BE2C (cell line): ENCODE measurements at places on chromosomes 7 and 10.

DNA sequence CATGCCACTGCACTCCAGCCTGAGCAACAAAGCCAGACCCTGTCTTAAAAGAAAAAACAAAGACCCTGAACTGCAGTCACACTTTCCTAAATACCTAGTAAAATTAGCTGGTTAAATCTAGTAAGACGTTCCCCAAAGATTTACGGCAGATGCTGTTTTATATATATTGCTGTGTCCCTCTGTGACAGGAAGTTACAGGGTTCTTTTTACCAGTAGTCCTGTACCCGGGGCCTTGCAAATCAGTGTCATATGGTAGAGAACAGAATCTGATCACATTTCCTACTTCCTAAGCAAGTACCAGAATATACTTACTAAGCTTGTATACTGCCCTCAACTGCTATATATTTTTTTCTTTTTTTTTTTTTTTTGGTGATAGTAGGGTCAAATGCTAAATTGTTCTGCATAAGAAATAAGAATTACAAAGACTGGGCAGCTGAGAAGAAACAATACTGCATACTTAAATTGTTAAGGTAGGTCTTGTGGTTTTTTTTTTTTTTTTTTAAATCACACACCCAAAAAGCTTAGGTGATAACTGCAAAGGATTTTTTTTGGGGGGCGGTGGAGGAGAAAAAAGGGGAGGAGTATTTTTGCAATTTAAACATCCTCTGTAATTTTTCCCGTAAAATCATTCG, 27.3 kb upstream of the KMT2E start:
- DNase-seq, result no peak

DNA sequence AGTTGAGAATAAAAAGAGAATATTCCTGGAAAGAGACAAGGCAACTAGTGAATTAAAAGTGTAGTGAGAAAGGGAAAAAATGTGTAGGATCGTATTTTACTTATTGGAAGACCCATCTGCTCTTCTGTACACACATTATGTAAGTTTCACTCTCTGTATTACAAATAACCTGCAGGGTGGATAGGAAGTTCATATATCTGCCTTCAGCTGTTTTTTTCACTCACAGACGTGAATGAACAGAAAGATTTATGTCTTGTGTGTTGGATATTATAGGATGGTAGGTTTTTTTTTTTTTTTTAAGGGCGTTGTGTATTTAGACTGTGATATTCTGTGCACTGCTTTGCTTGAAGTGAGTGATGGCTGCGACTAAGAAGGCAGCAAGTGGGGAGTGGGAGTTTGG, 266.5 kb downstream of the AUTS2 start:
- DNase-seq, result no peak

DNA sequence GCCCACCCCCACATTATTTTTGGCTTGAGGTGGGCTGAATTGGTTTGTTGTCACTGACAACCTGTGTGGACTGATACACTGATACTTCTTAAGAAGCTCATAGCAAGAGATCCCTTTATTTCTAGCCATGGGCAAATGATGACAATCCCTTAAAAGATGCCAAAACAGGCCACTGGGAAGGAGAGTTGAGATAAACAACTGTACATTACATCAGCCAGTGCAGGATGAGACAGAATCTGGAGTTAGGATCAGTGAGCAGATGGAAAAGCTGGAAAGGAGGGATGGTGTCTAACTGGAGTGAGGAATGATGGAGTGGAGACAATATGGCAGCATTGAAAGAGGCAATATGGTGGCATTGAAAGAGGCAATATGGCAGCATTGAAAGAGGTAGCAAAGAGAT, 195.9 kb upstream of the LYZL2 start:
- no peak for DNase-seq

DNA sequence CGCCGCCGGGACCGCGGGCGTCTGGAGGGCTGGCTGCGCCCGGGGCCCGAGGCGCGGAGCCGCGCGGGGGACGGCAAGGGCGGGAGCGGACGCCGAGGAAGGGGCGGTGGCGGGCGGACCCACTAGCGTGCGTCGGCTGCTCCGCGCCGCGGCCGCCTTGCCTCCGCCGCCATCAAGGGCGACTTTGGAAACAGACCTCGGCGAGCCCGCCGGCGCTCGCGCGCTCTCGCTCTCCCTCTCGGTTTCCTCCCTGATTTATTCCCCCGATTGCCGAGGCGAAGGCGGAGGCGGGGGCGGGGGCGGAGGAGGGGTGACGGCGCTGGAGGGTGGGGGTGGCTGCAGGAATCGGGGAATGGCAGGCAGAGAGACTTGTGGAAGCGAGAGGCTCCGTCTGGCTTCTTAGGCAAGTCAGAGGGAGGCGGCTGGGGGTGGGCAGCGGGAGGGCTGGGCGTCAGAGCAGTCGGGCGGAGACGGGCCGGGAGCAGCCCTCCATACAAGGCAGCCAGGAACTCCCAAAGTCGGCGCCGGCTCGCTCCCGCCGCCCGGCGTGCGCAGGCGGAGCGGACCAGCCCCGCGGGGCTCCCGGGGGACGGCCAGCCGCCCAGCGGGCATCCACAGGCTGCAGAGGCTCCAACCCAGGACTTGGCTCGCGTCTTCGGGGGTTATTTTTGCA, at the start of gene CACNA2D1:
CACNA2D1 (minus strand) TSS at position 231 of the 673 bp plus-strand sequence.
- peak; percentile 96 for DNase-seq

- no peak for DNase-seq
Observed at GRCh38 chr10:33306126-33306525, 28.3 kb downstream of the NRP1 start.

DNA sequence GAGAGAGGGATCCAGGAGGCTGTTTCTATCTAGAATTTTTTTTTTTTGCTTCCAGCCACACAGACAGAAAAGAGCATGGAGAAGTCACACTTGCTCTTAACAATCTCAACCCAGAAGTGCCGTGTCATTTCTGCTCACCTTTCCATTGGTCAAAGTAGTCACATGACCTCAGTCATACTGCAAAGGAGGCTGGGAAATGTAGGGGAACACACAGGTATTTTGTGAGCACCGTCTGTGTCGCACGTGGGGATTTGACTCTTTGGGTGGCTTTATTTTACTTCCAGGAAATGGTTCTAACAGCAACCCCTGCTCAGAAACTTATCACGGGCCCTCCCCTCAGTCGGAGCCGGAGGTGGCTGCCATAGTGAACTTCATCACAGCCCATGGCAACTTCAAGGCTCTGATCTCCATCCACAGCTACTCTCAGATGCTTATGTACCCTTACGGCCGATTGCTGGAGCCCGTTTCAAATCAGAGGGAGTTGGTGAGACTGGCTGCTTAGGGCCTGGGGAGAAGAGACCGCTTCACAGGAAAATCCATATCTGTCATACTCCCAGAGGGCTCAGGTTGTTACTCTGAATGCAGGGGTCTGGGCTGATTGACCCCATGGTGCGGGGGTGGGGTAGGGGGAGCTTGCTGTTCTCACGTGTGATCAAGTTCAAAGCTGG, 13.1 kb upstream of the CPA1 start:
- no peak for DNase-seq

- DNase-seq, result no peak
Observed at GRCh38 chr10:127935071-127935561, 28.2 kb downstream of the PTPRE start.

DNA sequence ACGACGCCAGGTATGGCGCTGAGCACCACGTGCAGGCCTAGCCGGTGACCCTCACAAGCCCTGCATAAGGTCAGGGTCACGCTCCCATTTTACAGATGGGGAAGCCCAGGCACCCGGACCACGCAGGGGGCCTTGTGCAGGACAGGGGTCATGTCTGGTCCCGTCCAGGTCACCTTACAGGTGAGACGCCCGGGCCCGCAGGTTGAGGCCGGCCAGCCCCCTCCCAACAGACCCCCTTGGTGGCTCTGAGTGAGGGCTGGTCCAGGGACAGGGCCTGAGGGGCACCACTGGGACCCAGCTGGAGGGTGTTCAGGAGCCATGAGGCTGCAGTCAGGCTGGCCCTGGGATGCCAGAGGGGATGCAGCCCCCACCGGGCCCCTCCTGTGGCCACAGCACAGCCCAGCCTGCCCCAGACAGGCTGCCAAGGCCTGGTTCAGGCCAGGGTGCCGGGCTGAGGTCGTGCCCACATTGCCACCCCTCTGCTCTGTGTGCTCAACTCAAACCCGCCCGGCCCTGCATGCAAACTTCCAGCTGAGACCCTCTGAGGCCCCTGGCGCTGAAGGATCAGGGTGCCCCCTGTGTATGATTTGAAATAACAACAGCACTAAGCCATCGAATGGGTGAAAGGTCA, 69.0 kb downstream of the PWWP2B start:
- peak; percentile 4 for DNase-seq

- no peak for DNase-seq
Observed at GRCh38 chr10:128712661-128713400, 586.6 kb upstream of the MKI67 start.

DNA sequence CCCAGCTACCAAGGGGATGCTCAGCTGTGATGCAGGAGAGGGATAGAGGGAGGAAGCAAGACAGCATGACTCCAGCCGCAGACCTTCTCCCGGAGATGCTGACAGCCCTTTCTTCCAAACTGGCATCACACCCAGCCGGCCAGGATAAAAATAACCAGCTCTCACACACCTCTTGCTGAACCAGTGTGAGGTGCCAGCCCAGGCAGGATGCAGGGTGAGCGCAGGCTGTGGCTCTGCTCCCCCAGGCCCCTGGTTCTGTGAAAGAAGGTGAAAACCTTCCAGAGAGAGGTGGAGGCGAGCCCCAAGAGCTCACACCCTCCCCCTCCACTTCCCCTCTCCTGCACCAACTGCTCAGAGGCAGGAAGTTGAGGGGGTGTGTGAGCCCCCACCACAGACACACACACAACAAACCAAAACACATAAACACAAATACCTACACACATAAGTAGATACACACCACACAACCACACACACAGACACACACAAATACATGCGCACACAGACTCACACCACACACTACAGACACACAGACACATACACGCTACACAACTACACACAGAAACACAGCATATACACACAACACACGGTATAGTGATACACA, 4.0 kb downstream of the GPR15LG start:
- DNase-seq, result no peak
